ENCODE measurements at places on chromosomes 4 and X. TPM values are rescaled to one million over a fixed set of nuclear protein-coding genes. Genes with fewer than 3 reads are reported as not detected.
A peak's percentile ranks its signal among the peaks of the same experiment; 100 is the strongest.

Gene MND1
- 5.5 TPM for total RNA-seq

Gene DKC1
- 28.5 TPM for total RNA-seq

Gene FAM149A
- total RNA-seq: 0.33 TPM

Gene GRIA3
- total RNA-seq: 0.51 TPM

Gene NCAPG
- 7.1 TPM for total RNA-seq

Gene TACR3
- 0.08 TPM for total RNA-seq

Gene TSPAN7
- total RNA-seq: 12.4 TPM

Gene DSPP
- not detected for total RNA-seq

DNA sequence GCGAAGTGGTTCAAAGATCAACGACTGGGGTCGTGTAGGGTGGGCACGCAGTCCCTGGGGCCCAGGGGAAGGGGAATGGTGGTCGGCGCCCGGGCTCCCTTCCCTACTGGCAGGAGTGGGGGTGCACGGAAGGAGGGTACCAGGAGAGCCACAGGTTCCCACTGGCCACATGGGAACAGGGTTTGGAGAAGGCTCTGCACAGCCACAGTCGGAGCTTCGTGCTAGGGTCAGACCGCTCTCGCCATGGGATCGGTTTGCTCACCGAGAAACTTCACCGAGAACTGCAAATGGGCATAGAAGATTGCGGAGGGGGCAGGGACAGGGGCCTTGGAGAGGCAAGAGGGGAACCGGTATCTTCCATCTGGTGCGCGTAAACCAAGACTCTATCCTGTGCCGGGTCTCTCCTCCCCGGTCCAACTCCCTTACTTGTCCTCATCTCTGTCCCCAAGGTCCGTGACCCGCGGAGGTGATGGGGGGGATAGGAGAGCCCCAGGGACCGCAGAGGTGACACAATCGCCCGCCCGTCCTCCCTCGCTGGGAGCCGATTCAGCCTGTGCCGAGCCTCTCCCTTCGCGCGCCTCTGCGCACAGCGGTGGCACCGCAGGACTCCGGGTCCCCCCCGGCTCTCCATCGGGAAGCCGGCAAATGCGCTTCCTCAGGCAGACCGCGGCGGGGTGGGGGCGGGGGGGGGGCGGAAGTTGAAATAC lies 1.0 kb downstream of the SCD5 start:
- no peak for DNase-seq

- DNase-seq: no peak
Measured at GRCh38 chr4:73311428-73311827, 52.8 kb upstream of the ANKRD17 start.

- no peak for DNase-seq
Measured at GRCh38 chr4:10093801-10094552, 22.6 kb downstream of the WDR1 start.

- no peak for DNase-seq
Measured at GRCh38 chrX:77436271-77436670, 10.9 kb upstream of the FGF16 start.

- peak; percentile 3 for DNase-seq
Measured at GRCh38 chr4:2797545-2798305, 4.8 kb downstream of the SH3BP2 start.

GRCh38 chr4:1211891-1212545 lies 36.9 kb downstream of the CTBP1 start:
- DNase-seq: no peak

DNA sequence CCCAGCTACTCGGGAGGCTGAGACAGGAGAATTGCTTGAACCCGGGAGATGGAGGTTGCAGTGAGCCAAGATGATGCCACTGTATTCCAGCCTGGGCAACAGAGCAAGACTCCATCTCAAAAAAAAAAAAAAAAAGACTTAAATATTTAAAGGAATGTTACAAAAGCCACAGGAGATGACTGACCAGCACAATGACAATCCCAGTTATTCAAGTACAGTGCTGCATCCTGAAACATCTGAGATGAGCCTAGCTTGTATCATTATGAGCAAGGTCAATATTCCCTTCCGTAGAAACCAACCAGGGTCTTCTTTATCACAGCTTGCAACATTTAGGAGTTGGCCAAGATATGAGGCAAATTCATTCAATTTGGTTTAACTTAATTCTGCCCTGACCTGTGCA lies 38.6 kb downstream of the LNX1 start:
- no peak for DNase-seq

GRCh38 chr4:67288964-67289363 lies 256.3 kb downstream of the CENPC start:
- peak; percentile 66 for DNase-seq

GRCh38 chr4:118772767-118773428 lies 63.0 kb downstream of the SEC24D start:
- DNase-seq: no peak

DNA sequence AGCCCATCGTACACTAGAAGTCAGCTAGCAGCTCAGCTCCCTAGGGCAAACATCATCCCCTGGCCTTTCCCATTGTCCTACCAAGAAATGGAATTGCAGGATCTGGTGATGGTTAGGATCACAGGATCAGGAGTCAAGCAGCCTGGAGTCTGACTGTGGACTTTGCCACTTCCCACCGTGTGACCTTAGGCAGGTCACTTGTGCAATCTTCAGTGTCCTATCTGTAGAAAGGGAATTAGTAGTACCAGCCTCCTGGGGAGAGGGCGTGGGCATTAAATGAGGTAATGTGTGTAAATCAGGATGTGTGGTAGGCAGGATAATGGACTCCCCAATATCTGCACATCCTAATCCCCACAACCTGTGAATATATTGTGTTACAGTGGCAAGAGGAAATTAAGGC lies 38.6 kb upstream of the APLN start:
- DNase-seq: no peak

Data from endothelial cell (in vitro differentiated cells).